Activated CD8-positive, alpha-beta T cell treated with anti-CD3 and anti-CD28 coated beads for 36 hours (primary cell): ENCODE measurements at places on chromosomes 13 and 19.
A peak's percentile ranks its signal among the peaks of the same experiment; 100 is the strongest.

DNA sequence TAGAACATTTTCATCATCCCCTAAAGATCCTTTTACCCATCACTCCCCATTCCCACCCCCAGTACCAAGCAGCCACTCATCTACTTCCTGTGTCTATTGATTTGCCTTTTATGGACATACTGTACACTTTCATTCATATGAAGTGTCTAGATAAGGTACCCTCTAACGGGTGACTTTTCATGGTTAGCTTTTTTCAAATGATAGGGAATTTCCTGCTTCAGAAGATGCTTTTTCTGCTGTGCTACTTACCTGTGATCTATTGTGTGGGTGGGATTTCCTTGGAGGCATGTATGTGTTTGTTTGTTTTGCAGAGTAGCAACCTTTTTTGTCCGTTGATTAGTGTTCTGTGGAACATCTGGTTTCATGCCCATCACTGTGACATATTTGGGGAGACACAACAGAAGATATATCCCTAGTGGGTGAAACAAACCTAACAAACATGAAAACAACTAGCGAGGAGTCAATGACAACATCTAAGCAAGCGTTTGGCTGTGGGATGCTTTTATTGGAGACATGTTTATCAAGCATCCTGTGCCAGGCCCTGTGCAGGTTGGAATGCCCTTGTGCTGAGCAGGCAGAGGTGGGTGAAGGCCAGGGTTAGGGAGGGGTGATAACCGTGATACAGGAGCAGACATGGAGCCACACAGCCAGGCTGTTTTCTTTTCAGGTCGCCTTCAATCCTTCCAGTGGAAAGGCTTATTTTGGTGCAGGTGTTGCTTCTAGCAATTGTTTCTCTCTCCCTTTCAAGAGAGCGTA lies 17.6 kb downstream of the SPINT2 start:
- DNase-seq: no peak

DNA sequence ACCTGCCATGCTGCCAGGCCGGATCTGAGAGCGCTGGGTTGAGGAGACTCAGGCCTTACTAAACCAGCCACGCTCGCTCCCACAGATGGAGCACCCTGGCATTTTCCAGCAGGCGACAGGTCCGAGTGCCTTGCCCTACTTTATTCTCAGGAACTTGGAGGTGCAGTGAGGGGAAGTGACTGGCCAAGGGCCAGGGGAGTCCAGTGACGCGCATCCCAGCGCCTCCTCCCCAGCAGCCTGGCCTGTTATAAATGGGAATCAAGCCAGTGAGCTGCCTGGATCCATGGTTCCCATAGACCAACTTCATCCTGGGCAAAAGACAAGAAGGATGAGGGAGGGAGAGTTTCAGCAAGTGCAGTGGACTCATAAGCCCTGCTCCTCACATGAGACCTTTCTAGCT lies 35.5 kb downstream of the TMED1 start:
- DNase-seq: no peak

- DNase-seq: peak; percentile 2
Observed at GRCh38 chr13:57631596-57632275, at the start of gene PCDH17. PCDH17 (plus strand) TSS chr13:57631744; CDS start chr13:57632547, 803 bp downstream.

- no peak for DNase-seq
Observed at GRCh38 chr19:19050731-19051130, 13.1 kb upstream of the SLC25A42 start.

DNA sequence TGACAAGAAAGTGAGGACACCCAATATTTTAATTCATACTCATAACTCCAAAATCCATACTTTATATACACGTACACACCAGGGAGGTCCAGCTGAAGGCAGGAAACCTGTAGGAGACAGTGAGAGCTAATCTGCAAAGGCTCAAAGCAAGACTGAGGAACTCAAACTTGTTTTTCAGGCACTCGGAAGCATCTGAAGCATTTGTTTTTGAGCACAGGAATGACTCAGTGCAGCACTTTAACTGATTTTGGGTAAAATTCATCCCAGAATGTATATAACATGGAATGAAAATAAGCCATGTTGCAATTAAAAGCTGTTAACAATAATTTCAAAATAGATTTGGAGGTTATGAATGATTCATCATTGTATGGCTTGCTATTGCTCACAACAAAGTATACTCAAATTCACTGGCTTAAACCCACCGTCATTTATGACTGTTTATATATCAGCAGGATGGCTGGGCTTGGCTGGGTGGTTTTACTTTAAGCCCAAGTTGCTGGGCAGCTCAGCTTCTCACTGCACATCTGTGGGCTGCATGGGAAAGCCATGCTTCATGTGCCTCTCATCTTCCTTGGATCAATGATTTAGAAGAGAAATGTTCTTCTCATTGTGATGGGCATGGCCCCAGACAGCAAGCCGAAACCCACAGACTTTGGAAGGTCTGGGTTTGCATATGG lies 177.0 kb downstream of the RFC3 start:
- no peak for DNase-seq

DNA sequence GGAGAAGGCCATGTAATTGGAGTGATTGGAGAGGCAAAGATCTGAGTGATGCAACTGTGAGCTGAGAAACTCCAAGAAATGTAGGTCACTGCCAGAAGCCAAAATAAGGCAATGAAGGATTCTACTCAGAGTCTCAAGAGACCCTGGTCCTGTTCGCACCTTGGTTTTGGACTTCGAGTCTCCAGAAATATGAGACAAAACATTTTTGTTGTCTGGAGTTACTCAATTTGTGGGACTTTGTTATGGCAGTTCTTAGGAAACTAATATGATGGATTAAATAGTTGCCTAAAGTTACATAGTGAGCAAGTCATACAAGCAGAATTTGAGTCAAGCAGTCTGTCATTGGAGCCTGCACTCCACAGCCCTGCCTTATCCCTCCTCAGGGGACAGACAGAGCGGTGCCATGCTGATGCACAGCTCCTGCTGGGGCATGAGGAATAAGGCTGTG lies 104.2 kb downstream of the ITGBL1 start:
- no peak for DNase-seq

- no peak for DNase-seq
Observed at GRCh38 chr19:355134-355533, 10.5 kb upstream of the MIER2 start.

- peak; percentile 42 for DNase-seq
Observed at GRCh38 chr13:40605573-40605972, 60.9 kb downstream of the FOXO1 start.

DNA sequence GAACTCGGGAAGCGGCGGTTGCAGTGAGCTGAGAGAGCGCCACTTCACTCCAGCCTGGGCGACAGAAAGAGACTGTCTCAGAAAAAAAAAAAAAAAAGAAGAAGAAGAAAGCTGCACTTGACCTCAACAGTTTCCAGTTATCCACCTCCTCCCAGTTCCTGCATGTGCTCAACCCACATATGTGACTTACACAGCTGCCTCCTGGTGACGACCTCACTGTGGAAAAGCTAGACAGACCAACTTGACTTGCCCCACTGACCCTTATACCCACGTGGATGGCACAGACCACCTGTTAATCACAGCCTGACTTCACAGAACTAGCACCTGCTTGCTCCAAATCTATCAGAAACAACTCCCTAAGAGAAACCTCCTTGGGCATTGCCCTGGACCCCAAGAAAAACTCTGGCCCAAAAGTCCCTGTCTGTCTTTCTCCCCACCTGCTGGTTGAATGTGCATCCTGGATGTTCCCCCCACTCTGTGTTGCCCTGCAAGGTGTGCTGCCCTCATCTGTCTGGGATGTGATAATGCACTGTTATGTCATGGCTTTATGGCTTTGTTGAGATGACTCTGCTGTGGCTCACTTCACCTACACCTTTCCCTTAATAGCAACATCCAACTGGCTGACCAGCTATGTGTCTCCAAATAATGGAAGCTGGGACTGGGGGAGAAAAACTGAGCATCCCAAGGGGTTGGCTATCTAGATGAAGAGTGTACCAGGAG lies 2.8 kb downstream of the ZNF20 start:
- DNase-seq: peak; percentile 54

GRCh38 chr13:96948127-96948526 lies 46.1 kb downstream of the OXGR1 start:
- no peak for DNase-seq

- no peak for DNase-seq
Observed at GRCh38 chr13:106159295-106160195, 375.9 kb downstream of the EFNB2 start.

- no peak for DNase-seq
Observed at GRCh38 chr13:95382916-95383315, 81.7 kb upstream of the ABCC4 start.

DNA sequence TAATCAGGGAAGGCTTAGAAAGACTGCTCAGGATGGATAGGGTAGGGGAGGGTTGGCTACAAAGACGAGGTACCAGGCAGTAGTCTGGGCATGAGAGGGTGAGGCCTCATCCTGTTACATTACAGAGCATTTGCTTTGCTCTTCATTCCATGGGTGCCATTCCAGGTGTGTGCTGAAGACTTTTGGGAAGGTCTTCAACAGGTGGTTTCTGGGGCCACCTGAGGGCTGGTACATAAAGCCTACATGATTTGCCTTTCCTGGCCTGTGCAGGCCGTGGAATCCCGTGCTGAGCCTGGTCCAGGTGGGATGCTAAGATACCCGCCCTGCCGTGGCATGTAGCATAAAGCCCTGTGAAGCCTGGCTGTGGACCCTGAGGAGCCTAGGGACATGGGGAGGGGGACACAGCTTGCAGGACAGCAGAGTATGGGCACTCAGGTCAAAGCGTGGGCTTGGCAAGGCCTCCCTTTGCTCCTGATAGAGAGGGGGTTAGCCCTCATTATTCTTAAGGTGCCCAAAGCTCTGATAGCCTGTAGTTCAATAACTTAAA lies 55.6 kb upstream of the ZNF536 start:
- DNase-seq: no peak
